ENCODE measurements at places on chromosomes 1 and 21.

GRCh38 chr21:44356636-44357035, 3.2 kb downstream of the TRPM2 start:
- no peak for DNase-seq

- peak; percentile 37 for DNase-seq
These were observed 28.1 kb downstream of the RABIF start for GRCh38 chr1:202860744-202861419.

- DNase-seq = no peak
These were observed 39.9 kb downstream of the DIPK1A start for GRCh38 chr1:92921031-92922023.

GRCh38 chr1:229253151-229253974, 17.5 kb upstream of the RAB4A start:
- no peak for DNase-seq

DNA sequence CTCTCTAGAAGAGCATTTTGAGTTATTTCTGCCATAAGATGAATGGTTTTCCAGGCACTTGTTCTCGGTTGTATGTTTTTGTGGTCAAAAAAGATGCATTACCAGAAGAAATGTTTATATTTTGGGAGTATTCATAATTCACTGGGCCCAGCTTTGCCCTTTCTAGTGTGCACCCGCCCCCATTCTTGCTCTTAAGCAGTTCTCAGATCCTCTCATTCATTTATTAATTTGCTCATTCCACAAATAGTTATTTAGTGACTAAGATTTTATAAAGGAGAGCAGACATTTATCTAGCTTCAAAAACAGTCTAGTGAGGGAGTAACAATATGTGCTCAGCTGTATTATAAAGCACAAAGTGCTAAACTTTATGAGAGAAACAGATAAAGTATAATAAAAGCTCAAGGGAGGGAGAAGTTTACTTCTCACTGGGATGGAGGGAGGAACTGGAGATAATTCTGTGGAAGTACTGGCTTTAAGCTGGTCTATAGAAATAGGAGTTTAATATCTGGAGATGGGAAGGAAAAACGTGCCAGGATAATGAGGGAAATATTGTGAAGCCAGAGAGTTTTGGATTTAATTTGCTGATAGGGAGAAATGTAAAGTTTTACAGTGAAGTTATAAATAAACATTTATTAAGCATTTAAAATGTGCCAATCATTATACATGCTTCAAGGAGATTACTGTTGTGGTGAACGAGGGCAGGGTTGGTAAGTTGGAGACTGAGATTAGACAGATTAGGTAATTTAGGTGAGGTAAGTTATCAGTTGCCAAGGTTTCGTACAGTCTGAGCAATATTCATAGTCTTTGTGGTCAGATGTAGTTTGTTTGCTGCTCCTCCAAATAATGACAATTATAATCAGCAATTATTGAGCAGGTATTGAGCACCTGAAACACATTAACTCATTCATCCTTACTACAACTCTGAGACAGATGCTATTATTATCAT, 9.1 kb upstream of the MACF1 start:
- no peak for DNase-seq

GRCh38 chr1:116737020-116737854, 17.0 kb upstream of the CD2 start:
- peak; percentile 70 for DNase-seq

All from femur (tissue), 1 donor.